Activated naive CD8-positive, alpha-beta T cell treated with anti-CD3 and anti-CD28 coated beads for 36 hours (primary cell): ENCODE measurements at places on chromosomes 2 and 18. TPM values are rescaled to one million over a fixed set of nuclear protein-coding genes. Genes with fewer than 3 reads are reported as not detected.

DNA sequence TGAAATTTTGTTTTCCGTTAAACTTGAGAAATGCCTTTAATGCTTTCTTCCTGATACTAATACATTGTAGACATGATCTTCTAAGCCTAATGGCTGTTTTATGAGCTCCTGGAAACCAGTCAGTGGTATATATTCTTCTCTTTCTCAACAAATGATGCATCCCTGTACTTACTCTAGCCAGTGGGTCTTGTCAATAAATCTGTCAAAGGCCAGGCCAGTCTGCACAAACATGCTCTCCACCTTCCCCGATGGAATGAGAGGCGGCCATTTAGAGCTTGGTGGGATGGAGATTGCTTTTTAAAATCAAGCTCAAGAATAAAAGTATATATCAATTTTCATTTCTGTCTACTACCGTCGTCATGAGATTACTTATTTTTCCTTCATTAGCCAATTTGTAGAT, 140.1 kb downstream of the LYPD6B start:
- DNase-seq, result no peak

Gene CDH19
- not detected for total RNA-seq

DNA sequence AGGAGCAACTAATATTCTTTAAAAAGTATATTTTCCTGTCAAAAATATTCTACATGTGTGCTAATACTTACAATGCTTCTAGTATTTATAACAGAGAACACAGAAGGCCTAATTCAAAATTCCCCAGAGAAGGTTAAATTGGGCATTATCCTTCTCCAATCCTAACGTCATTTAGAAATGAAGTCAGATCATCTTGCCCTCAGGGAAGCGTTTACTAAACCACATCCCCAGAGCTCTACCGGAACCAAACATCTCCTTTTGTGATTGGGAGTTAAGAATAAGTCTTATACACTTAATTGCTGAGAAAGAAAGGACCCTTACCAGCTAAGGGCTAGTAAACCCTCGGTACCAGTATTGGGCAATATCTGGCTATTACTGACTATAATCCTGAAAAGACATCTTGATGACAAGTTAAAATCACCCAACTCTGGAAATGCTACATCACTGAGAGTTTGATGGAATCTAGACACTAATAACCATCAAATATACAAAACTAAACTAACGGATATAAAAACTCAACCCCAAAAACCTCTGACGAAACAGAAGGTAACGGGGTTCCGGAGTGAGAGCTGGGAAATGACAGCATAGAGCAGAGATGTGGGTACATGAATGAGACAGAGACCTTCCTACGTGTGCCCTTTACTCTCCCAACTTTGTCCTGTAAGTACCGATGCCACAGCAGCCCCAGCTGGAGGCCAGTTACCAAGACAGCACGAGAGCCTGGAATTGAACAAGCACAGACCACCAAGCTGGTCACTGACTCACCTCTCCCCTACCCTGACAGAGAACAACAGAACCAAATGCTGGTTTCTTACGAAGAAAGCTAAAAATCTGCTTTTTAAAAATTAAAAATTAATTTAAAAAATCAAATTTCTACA, 35.0 kb downstream of the WDSUB1 start:
- DNase-seq, result no peak

DNA sequence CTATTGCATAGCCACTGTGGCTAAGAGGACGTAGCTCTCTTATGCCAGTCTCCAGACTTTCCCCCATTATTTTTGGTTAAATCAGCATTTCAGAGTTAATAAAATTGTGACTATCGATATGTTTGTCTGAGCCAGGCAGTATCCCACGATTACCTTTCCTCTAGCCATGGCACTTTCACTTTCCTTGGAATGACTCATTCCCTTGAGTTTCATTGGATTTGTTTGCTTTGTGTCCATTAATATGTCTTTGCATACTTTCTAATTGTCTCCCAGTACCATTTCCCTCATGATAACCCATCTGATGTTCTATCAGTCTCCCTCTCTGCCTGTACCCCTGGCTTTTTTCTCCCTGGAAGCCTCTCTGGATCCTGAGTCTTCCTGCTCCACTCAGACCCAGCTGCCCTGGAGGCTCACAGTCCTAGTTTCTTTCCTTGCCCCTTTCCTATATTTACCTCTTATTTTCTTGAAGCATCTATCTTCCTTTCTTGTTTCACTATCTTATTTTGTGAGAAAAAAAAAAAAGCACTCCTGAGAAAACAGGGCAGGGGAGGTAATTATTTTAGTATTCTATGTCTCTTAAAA, 126.1 kb downstream of the MTX2 start:
- DNase-seq, result no peak

DNA sequence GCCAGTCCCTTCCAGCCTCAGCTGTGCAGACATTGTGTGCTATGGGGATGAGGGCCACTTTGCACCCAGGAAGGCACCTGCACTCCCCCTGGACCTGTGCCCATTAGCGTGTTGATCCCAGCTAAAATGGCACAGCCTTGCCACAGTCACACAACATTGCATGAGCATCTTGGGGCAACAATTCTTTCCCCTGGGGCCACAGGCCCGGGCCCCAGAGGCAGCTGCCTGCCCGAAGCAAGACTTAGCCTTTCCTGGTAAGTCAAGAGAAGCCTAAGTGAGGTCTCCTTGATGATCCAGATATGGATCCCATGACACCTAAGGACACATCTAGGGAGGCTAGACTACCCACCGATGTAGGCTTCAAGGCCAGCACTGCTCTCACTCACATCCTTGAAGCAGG, 202.1 kb downstream of the BCL11A start:
- no peak for DNase-seq

- no peak for DNase-seq
These were observed 341.4 kb downstream of the LPIN1 start for GRCh38 chr2:12087671-12088380.

Gene LRP2
- total RNA-seq, result 1.4 TPM

DNA sequence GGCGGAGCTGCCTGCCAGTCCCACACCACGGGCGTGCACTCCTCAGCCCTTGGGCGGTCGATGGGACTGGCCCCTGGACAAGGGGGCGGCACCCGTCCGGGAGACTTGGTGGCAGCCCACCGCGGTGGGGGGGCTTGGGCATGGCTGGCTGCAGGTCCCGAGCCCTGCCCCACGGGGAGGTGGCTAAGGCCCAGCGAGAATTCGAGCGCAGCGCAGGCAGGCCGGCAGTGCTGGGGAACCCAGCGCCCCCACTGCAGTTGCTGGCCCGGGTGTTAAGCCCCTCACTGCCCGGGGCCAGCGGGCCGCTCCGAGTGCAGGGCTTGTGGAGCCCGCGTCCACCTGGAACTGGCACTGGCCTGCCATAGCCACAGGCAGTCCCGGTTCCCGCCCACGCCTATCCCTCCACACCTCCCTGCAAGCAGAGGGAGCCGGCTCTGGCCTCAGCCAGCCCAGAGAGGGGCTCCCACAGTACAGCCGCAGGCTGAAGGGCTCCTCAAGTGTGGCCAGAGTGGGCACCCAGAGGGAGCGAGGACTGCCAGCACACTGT, 742.9 kb upstream of the DDX18 start:
- no peak for DNase-seq

GRCh38 chr2:10360850-10361588, 58.3 kb downstream of the HPCAL1 start:
- DNase-seq, result no peak

DNA sequence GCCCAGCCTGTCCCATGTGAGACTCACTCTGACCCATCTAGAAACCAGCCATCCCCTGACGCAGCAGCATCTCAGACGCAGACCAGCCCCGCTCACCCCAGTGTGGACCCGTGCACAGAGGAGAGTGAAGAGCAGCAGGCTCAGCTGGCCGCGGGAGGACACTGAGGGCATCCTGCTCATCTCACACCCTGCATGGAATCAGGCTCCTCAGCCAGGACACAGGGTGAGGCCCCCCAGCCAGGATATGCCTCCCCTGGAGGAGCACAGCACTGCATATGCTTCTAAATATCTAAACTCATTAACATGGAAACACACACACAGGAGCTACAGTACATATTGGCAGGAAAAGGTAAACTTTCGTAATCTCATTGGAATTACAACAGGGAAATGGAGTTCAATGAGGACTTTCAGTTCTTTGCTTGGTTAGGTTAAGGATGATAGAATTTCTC, 34.4 kb downstream of the NEMP2 start:
- DNase-seq, result no peak

- DNase-seq, result no peak
These were observed 24.3 kb downstream of the STAT4 start for GRCh38 chr2:191126386-191127085.

Gene ZAP70
- total RNA-seq, result 198 TPM

- no peak for DNase-seq
These were observed 1.8 kb downstream of the SERPINB13 start for GRCh38 chr18:63588909-63589308.

GRCh38 chr2:66762761-66763160, 327.8 kb downstream of the MEIS1 start:
- no peak for DNase-seq

GRCh38 chr18:58476516-58477256, 152.2 kb downstream of the ALPK2 start:
- no peak for DNase-seq

GRCh38 chr18:61651880-61652268, 240.9 kb downstream of the RNF152 start:
- DNase-seq, result no peak

DNA sequence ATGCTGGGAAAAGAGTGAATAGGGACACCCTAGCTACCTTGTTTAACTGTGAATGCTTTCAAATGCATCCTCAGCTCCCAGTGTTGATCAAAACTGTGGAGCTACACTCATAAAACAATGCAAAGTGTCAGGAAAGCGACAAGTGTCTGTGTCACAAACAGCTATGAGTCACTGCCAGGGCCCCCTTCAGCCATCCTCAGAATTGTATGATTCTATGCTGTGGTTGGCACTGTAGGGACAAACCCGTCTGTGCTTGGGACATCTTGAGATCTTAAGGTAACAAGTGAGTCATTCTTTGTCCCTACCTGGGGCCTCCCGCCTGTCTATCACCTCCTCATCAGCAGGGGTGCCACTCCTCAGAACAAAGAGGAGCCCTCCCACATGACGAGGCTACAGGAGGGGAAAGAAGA, 42.4 kb downstream of the KLF7 start:
- DNase-seq, result peak; percentile 73

DNA sequence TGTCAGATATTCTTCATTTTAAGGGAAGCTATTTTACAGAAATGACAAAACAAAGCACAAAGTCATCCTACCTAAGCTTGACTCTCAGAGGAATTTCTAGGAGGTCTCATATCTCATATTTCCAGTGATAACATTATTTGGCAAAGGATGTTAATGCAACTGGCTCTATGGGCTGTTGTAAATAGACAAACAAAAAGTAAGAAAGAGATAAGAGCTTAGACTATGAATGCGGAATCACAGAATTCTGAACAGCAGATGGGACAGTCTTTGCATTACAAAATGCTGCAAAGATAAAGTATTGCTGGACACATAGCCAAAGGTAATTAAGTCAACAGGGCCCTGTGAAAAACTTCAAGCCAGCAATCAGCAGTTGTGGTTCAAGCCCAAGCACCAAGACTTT, 23.9 kb downstream of the PIAS2 start:
- DNase-seq, result no peak

Gene TRIM43
- not detected for total RNA-seq

DNA sequence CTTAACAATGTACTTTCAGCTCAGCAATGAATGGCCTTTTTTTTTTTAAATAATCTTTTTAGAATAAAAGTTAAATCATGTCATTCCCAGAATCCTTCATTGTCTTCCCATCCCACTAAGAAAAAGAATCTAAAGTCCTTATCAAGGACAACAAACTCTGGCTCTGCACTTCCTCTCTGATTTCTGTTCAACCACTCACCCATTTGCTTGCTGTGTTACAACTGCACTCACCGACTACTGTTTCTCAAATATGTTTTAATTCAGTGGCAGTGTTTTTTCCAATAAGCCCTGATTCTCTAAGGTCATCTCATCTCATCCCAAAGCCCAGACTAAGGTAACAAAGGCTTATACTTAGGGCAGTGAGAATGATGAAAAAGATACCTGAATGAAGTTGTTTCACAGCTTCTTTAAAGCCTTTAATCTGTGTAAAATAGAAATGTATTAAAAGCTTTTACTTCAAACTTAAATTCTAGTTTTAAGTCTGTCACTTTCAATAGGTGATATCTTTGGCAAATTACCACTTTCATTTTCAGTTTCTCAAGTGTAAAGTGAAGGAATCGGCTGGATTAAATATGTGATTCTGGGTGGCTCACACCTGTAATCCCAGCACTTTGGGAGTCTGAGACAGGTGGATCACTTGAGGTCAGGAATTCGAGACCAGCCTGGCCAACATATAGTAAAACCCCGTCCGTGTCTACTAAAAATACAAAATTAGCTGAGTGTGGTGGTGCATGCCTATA, 87.6 kb downstream of the RBBP8 start:
- no peak for DNase-seq

- DNase-seq, result no peak
These were observed 115.3 kb downstream of the FEZ2 start for GRCh38 chr2:36482576-36483214.

GRCh38 chr2:59440491-59440890, 1113.0 kb downstream of the BCL11A start:
- DNase-seq, result no peak

GRCh38 chr2:112149866-112150435, 11.8 kb downstream of the FBLN7 start:
- DNase-seq, result no peak

GRCh38 chr2:241550616-241551580, 7.6 kb upstream of the BOK start:
- no peak for DNase-seq

GRCh38 chr2:19635951-19636510, 265.8 kb downstream of the TTC32 start:
- no peak for DNase-seq

GRCh38 chr2:58645017-58645416, 403.9 kb upstream of the FANCL start:
- DNase-seq, result no peak

Gene IL18RAP
- 5.3 TPM for total RNA-seq

DNA sequence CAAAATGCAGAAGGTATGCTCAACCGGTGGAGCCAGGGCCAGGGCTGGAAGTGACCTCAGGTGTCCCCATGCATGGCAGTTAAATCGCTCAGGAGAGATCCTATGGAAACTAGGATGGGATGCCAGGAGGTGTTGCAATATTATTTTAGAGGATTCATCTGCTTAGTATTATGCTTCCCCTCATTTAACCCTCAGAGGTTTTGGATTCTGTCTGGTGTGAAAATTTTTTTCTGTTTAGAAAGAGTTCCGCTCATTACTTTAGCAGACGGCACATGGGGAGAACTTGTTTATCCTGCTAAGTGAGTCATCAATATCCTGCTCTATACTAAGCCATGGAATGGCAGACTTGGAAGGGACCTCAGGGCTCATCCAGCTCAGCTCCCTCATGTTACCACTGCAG, 42.5 kb downstream of the TRIB2 start:
- no peak for DNase-seq
